Activated CD4-positive, alpha-beta memory T cell treated with anti-CD3 and anti-CD28 coated beads, Interleukin-2, amount 10 ng/mL, durations not matched to agents 7 days and 5 days (primary cell): ENCODE measurements at places on chromosomes 1 and 21. TPM values are rescaled to one million over a fixed set of nuclear protein-coding genes. Genes with fewer than 3 reads are reported as not detected.

S100A1 gene
- not detected for total RNA-seq

HCRTR1 gene
- total RNA-seq: not detected

MEGF6 gene
- total RNA-seq: 15.6 TPM

FMO5 gene
- 0.73 TPM for total RNA-seq

TSTD1 gene
- total RNA-seq: 63.8 TPM

ZNF695 gene
- total RNA-seq: 0.43 TPM

LIN28A gene
- total RNA-seq: not detected

OR2T29 gene
- not detected for total RNA-seq

LAMB3 gene
- 4.2 TPM for total RNA-seq

TCP10L gene
- 0.95 TPM for total RNA-seq

NGF gene
- total RNA-seq: not detected

PM20D1 gene
- total RNA-seq: 0.43 TPM

OR14A16 gene
- total RNA-seq: not detected

TCHHL1 gene
- total RNA-seq: not detected

IFI44L gene
- 420 TPM for total RNA-seq

COP1 gene
- total RNA-seq: 38.8 TPM

LCE1F gene
- total RNA-seq: not detected

SPATA17 gene
- not detected for total RNA-seq

BEST4 gene
- 1.3 TPM for total RNA-seq

FAM151A gene
- total RNA-seq: not detected

SPOCD1 gene
- total RNA-seq: 0.08 TPM

CDC7 gene
- 26.7 TPM for total RNA-seq

PRAMEF6 gene
- not detected for total RNA-seq

TMCC2 gene
- total RNA-seq: 1.8 TPM

E2F2 gene
- 93.4 TPM for total RNA-seq

VN1R5 gene
- not detected for total RNA-seq

C1orf159 gene
- 19.9 TPM for total RNA-seq

L1TD1 gene
- not detected for total RNA-seq

TMIGD3 gene
- not detected for total RNA-seq

ZSWIM5 gene
- 0.30 TPM for total RNA-seq

FAM167B gene
- 1.1 TPM for total RNA-seq

ATP1A4 gene
- total RNA-seq: 0.33 TPM

C8A gene
- total RNA-seq: not detected

SUSD4 gene
- 0.23 TPM for total RNA-seq

CD1E gene
- total RNA-seq: not detected

GUCA2B gene
- total RNA-seq: not detected

PRAMEF11 gene
- not detected for total RNA-seq

PODN gene
- not detected for total RNA-seq

ITLN1 gene
- total RNA-seq: not detected

CD84 gene
- total RNA-seq: 23.3 TPM

HUNK gene
- 0.03 TPM for total RNA-seq

LMX1A gene
- not detected for total RNA-seq

PLEKHM2 gene
- 58.8 TPM for total RNA-seq

P3H1 gene
- total RNA-seq: 43.3 TPM

LAPTM5 gene
- total RNA-seq: 482 TPM

VWA5B1 gene
- total RNA-seq: not detected
